GM23248 (cell line): ENCODE measurements at places on chromosomes 2 and 18. TPM values are rescaled to one million over a fixed set of nuclear protein-coding genes. Genes with fewer than 3 reads are reported as not detected.

DNA sequence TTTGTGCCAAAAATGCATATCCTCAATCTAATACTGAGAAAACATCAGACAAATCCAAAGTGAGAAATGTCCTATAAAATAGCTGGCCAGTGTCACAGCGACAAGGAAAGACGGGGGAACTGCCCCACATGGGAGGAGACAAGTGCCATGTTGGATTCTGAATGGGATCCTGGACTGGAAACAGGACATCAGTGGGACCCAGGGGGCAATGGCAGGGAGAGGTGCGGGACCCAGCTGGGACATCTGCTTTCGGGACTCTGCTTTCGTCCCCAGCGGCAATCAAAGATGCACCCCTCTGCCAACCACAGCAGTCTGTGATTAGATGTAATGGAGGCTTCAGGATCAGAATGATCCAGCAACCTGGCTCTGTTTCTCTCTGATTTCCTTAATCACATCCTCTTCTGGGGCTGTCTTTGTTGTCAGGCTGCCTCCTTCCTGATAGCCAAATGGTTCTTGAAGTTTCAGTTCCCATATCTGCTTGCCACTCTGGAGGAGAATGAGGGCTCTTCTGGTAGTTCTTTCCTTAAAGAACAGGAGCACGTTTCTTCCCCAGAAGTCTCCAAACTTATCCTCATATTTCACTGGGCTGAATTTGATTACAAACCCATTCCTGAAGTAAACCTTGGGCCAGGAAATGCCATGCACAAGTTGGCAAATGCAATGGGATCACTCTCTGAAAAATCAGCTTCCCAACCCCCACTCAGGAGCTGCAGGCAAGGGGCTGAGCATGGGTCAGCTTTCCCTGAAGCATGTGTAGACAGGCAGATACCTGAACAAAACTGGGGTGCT is 13.6 kb upstream of the PROC start:
- DNase-seq = no peak

DNA sequence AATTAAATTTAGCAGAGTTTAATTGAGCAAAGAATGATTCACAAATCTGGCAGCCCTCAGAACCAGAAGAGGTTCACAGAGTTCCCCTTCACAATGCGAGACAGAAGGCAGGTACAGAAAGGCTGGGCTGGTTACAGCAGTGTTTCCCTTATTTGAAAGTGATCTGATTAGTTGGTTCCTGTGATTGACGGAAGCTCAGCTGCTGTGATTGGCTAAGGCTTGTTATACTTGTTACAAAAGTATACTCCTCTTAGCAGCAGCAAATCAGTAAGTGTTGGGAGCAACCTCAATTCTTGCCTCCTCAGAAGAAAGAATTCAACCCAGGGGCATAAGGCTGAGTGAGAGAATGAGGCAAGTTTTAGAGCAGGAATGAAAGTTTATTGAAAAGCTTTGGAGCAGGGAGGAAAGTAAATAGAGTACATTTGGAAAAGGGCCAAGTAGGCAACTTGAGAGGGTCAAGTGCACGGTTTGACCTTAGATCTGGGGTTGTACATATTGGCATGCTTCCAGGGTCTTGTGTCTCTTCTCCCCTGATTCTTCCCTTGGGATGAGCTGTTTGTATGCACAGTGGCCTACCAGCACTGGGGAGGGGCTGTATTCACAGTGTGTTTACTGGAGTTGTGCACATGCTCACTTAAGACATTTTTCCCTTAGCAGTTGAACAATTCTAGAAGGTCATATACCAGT is 431.8 kb upstream of the RAB12 start:
- DNase-seq = no peak

DNA sequence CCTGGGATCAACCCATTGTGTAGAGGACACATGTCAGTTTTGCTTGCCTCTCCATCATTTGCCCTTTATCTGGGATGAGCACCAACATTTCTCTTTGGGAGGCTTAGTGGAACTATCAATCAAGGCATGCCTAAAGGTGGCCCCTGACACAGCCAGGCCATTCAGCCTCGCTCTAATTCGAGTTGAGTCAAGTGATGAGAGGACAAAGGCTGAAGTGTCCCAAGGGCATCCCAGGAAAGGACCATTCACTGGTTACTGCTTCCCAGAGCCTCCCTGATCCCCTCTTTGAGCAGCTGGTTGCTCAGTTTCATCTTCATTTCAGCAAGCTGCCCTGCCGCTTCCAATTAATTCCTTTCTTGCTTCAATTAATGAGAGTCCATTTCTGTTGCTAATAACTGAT is 63.5 kb downstream of the DNER start:
- DNase-seq = no peak

DNA sequence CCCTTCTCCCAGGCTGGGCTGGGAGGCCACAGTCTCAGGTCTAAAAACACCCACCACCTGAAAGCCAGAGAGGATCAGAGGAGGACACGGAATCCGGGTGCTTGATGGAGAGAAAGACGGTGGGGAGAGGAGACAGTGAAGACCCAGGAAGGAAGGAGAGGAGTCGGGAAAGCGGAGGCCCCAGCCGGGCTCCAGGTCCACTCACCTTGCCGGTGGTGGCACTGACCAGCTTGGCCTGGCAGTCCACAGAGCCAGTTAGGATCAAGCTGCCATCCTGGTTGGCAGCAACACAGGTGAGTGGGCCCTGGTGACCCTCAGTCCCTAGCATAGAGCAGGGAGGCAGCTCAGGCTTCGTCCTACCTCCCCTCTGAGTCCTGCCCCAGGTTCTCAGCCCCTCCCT is 4.3 kb downstream of the AAMP start:
- DNase-seq = no peak

- no peak for DNase-seq
Measured at GRCh38 chr2:10016001-10016801, 27.1 kb upstream of the KLF11 start.

- peak; percentile 61 for DNase-seq
Measured at GRCh38 chr18:49768051-49768391, 45.3 kb downstream of the ACAA2 start.

DNA sequence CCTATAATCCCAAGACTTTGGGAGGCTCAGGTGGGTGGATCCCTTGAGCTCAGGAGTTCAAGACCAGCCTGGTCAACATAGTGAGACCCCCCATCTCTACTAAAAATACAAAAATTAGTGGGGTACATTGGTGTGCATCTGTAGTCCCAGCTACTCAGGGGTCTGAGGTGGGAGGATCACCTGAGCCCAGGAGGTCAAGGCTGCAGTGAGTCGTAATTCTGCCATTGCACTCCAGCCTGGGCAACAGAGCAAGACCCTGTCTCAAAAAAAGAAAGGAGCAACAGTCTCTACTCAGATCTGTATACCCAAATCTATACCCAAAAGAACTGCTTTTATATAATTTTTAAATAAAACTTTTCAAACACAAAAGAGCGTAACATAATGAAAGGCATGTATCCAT is 5.5 kb upstream of the HSBP1L1 start:
- no peak for DNase-seq

GRCh38 chr2:171226461-171226860 is 65.8 kb upstream of the TLK1 start:
- no peak for DNase-seq

DSG4 gene
- not detected in 2 replicates for polyA plus RNA-seq
